NCI-H187 treated with DMSO at 0.1 percent for 48 hours (cell line): ENCODE measurements at places on chromosomes 12 and 14.

GRCh38 chr14:68363466-68363842, 429.4 kb downstream of the ZFP36L1 start:
- no peak for DNase-seq

DNA sequence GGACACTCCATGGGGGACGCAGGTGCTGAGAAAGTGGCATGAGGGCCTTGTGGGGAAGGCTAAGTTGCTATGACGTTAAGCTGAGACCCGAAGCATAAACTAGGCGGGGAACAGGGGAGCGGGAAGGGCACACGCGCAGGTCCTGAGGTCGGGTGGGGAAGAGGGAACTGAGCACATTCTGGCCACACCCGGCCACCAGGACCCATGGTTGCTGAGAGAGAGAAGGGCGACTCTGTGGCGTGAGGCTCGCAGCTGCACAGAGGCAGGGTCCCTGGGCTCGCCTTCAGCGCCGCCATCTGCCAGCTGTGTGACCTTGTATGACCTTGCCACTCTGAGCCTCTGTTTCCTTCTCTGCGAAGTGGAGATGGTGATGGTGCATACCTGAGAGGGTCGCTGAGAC, 182.5 kb downstream of the PHETA1 start:
- DNase-seq, result no peak

DNA sequence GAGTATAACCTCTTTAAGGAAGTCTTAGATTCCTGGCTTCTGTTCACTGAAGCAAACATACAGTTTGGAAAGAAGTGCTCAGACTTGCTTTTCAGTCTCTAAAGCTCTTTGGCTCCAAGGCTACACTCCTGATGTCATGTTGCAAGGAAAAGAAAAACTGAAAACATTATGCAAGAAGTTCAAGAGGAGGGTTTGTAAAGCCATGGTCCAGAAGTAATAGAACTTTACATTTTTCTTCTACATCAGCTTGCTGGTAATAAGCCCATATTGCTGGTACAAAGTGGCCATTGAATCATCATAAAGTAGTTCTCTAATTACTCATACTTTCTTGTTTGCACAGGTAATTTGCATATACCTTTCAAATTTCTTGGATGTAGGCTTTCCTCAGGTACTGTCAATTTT, 83.6 kb downstream of the BBS10 start:
- DNase-seq, result no peak

GRCh38 chr12:102950107-102950949, 7.1 kb upstream of the ASCL1 start:
- DNase-seq, result no peak

- DNase-seq, result no peak
Observed at GRCh38 chr14:32567543-32568384, 238.7 kb downstream of the AKAP6 start.

GRCh38 chr12:50401500-50402081, 906 bp downstream of the LARP4 start:
- no peak for DNase-seq

DNA sequence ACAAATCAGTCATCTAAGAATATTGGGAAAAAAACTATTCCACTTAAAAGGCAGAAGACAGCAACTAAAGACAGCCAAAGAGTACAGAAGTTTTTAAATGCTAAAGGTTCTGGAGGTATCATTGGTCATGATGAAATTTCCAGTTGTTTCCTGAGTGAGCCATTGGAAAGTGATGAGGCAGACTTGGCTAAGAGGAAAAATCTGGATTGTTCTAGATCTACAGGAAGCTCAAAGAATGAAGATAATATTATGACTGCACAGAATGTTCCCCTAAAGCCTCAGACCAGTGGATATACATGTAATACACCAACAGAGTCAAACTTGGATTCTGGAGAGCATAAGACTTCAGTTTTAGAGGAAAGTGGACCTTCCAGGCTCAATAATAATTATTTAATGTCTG, 22.8 kb downstream of the GALNT4 start:
- no peak for DNase-seq

- no peak for DNase-seq
Observed at GRCh38 chr12:106321139-106321850, 18.8 kb downstream of the TCP11L2 start.

GRCh38 chr14:97218691-97219430, 421.7 kb downstream of the VRK1 start:
- DNase-seq, result no peak

- DNase-seq, result peak; percentile 40
Observed at GRCh38 chr14:78088916-78089315, 81.3 kb upstream of the NRXN3 start.
